ENCODE measurements at places on chromosomes 2 and 18.

- no peak for DNase-seq
These were observed 217.1 kb downstream of the PTPRM start for GRCh38 chr18:7784171-7784570.

- DNase-seq, result no peak
These were observed 66.3 kb downstream of the MYO5B start for GRCh38 chr18:50128506-50129271.

DNA sequence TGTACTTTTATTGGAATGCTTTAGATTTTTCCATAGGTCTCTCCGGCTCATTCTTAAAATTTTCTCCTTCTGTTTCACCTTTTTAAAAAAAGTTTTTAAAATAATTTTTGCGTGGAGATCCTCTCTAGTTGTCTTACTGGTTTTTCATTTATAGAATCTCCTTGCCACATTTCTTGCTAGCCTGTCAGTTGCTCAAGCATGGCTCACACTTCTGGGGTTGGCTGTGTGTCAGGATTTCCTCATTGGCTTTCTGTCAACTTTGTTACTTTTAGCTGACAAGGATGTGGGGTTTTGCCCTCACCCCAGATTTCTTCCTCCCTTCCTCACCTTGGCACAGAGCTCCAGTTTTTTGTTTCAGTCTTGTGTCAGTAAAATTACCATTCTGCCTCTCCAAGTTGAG is 124.6 kb downstream of the ZNF407 start:
- DNase-seq, result no peak

DNA sequence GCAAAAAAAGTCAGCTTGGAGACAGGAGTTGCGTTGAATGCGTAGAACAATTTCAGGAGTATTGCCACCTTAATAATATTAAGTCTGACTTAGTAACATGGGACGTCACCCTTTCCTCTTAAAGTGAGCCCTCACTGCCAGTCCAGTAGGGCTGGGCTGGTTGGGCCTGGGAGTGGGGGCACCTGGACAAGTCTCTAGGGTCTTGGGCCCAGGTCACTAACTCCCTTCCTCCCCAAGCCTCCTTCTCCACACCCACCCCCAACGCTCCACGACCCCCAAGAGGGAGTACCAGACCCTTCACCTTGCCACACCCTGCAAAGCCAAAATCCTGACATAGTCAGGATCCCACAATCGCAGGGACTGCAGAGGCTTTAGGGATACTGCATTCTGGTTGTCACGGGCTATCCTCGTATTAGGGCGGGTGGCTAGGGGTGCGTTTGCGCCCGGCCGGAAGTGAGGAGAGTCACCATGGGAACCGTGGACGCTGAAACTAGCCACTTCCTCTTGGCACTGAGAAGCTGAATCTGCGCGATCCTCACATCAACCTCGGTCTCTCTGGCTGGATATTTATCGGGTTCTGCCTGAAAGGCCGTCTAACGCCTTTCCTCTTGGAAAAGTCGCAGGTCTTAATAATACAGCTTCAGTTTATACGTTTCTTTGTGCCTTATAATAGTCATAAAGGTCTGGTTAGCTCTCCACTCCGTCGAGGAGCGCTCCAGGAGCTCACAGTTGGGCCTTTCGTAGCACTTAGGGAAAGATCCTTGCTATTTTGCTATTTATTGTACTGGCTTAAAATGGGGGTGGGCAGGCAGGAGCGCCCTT is 10.3 kb upstream of the CXXC1 start:
- DNase-seq, result peak; percentile 50

- DNase-seq, result no peak
These were observed 165.2 kb downstream of the MTCL1 start for GRCh38 chr18:8870528-8870927.

DNA sequence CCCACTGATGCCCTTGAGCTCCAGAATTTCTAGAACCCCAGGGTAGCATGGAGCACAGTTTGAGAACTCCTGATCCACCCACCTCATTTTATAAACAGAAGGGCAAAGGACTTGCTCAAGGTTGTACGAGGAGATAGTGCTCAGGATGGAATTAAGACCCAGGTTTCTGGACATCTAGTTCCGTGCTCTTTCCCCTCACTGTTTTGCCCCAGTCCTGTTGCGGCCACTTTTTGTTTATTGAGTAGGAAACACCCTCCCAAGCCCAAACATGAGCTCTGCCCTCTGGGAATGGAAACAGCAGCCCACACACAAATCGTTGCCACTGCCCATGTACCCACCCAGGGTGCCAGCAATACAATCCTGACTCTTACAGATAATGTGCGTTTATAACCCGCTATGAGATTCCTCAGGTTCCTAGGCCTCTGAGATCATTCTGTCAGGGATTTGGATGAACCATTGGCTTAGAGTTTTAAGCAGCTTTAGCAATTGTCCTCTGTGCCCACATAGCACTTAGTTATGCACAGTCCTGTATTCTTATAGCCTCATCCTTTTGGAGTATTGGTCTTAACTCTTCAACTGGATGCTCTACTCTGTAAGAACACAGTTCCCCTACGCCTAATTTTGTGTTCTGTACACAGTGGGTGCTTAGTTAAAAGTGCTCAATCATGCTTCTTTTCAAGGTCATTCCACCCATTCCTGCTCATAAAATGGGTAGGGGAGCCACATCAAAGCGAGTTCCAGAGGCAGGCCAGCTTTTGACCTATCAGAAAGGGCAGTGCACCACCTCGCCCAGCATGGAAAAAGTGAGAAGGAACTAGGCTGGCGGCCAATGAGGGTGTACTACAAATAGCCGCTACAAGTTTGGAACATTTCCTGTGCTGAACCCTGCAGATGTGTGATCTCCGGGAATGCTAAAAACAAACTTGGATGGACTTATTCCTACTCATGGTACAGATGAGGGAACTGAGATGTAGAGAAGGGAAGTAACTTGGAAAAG is 60.3 kb upstream of the IGFBP2 start:
- no peak for DNase-seq

DNA sequence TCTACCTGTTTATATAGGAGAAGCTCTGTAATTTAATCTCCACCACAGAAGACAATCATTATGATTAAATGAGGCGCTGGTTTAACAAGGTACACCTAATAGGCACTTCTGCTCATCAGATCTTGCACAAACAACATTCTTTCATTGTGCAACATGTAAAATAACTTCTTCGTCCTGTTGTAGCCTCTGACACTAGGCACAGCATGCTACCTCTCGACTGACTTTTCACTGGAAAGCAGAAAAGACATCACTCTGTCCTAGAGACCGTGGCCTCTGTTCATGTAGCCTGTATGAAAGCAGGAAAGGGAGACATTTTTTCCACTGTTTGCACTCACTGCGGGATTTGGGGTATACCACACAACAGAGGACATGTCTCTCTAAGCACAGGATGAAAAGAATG is 316.5 kb downstream of the IRS1 start:
- DNase-seq, result no peak
